ENCODE measurements at places on chromosomes 12 and 14. TPM values are rescaled to one million over a fixed set of nuclear protein-coding genes. Genes with fewer than 3 reads are reported as not detected.

The RAD52 gene
- total RNA-seq = 16.3 TPM

The ASCL1 gene
- not detected for total RNA-seq

The RFX4 gene
- total RNA-seq = not detected

The MYO1H gene
- not detected for total RNA-seq

The RD3L gene
- not detected for total RNA-seq

The CLEC2A gene
- total RNA-seq = not detected

The PMEL gene
- 1.8 TPM for total RNA-seq

The PTPRB gene
- total RNA-seq = 0.38 TPM

The KRT7 gene
- 895 TPM for total RNA-seq

DNA sequence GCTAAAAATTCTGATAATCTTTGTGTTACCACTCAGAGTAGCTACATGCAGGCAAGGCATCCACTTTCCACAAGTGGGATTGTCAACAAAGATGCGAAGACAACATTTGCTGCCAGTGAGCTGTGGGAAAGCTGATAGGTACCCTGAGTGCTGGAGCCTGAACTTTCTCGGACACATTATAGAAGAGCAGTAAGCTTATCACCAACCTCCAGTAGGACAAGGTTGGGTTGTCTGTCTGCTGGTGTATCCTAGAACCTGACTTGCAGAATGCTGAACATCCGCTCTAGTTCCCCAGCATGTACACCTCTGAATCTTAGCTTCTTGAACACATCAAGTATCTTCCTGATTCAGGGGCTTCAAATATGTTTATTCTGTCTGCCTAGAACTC lies 103.8 kb upstream of the PPM1H start:
- DNase-seq = no peak

DNA sequence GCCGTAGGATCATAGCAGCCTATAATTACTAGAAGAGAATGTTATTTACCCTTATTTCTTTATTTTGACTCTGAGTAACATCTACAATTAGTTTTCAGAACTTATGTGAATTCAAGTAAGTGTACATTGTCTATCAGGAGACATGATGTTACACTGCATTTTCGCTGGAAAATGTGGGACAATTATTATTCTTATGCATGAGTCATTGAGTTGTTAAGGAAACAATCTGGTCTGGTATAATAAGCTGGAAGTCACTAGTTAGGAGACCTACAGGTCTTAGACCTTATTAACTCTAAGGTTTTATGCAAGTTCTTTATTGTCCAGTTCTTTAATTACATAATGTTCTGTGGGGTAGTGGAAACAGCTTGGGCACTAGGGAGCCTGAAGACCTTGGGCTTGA lies 5.8 kb downstream of the KTN1 start:
- DNase-seq = peak; percentile 35

DNA sequence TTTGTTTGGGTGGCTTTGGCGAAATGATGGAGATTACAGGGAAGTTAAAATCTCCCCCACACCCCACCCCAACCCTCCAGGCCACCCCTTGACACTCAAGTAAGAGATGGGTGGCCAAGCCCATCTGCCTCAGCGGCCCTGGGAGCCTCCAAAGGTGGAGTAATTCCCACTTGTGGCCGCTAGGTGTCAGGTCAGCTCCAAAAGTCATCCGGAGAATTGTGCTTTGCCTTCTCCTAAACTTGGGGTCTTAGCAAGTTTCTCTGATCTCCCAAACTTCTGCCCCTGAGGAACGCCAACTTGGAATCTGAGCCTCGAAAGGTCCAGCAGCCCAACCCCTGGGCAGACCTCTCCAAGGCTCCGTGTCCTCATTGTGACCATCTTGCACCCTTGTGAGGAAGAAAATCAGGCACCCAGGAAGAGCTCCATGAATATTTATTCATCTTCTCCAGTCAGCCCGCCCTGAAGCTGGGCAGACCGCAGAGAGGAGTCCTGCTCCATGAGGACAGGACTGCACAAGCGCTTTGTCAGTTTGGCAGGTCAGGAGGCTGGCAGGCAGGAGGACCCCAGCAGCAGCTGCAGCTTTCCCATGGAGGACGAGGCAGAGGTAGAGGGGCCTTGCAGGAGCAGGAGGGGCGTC lies 46.7 kb downstream of the LRRC74A start:
- peak; percentile 19 for DNase-seq

GRCh38 chr12:129101404-129101803 lies 248.1 kb downstream of the GLT1D1 start:
- DNase-seq = no peak

GRCh38 chr12:14751986-14752385 lies 51.3 kb downstream of the WBP11 start:
- no peak for DNase-seq

- DNase-seq = no peak
Observed at GRCh38 chr12:54173906-54174471, 14.8 kb downstream of the SMUG1 start.

DNA sequence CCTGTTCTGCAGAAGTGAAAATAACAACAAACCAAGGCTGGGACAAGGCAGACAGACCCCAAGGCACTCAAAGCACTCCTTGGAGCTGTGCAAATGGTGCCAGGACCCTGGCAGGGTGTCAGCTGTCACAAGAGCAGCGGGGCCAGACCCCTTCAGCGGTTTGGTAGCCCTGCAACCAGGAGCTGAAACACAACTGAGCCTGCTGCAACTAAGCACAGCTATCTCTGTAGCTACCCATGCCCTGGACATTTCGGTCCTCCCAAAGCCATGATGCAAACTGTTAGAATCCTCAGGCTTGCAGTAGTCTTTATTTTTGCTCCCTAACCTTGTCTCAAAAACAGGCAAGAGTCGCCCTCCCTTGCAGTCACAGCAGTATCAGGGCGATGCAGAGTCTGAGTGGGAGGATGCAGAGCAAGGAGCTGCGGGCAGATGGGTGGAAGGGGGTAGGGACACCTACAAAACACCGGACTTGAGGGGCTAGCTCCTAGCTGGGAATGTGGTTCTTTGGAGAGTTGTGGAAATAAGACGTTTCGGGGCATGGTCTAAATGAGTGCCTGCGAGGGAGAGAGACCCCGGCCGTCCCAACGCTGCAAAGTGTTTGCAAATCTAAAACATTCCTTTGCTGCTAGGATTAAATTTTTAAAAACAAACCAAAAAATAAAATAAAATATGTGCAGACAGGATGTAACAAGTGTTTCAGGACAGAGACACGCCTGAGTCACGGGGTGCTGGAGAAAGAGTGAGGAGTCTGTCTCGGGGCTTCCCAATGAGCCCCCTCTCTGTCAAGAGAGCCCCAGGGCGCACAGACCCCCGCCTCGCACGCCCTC lies 1.0 kb downstream of the NUAK1 start:
- no peak for DNase-seq

DNA sequence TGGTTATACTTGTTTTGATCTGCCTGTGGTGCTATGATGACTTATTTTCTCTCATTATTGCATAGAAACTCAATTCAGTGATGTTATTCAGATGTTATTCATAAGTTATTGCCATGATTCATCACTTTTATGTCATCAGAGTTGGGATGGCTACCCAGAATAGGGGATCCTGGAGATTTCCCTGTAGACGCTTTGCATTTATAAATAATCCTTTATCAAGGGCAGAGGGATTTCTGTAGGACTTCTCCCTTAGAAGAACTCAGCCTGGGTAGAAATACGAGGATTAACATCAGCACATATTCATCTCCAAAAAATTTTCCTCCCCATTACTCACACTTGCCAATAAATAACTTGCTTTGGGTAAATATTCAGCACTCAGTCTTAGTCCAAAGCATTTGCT lies 4.9 kb downstream of the GPRC5A start:
- peak; percentile 80 for DNase-seq

DNA sequence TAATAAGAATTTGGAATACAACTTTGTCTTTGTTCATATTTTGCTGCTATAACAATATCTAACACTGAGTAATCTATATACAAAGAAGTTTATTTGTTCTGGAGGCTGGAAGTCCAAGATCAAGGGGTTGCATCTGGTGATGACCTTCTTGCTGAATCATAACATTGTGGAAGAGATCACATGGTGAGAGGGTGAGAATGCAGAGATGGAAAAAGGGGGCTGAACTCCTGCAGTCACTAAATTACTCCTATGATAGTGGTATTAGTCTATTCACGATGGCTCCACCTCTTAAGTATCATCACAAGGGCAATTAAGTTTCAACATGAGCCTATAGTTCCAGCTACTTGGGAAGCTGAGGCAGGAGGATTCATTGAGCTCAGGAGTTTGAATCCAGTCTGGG lies 4.5 kb upstream of the AKAP6 start:
- DNase-seq = no peak

DNA sequence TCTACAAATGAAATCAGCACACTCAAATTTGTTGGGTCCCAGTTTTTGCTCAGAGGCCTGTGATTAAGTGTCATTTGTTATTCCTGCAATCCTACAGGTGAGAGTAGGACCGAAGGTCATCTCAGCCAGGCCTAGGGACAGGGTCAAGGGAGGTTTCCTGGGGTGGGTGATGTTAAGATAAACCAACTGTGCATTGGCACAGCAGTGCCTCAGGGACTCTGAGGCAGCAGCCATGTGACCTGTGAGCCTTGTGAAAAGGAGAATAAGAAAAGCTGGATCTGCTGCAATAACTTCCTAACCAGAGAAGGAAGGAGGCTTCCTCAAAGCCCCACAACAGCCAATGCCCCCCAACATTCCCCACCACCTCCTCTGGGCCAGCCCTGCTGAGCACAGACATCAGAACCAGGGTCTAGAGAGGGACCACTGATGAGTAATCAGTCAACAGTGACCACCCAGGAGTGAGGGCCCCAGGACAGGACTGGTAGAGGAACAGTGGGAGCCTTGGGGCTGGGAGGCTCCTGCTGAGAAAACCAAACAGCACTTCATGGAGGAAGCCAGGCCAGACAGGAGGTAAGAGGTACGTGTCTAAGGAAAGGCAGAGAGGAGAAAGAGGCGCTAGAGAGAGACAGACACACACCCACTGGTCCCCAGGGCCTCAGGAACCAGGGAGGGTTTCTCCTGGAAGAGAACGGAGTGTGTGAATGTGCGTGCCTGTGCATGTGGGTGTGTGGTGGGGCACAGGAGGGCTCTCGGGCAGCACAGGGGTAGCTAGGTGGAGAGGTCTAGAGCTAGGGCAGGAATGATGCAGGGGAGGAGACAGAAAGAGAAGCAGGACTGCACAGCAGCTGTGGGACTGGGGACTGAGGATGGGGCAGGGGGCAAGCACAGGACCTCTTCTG lies 82.4 kb downstream of the ITPK1 start:
- DNase-seq = peak; percentile 12

DNA sequence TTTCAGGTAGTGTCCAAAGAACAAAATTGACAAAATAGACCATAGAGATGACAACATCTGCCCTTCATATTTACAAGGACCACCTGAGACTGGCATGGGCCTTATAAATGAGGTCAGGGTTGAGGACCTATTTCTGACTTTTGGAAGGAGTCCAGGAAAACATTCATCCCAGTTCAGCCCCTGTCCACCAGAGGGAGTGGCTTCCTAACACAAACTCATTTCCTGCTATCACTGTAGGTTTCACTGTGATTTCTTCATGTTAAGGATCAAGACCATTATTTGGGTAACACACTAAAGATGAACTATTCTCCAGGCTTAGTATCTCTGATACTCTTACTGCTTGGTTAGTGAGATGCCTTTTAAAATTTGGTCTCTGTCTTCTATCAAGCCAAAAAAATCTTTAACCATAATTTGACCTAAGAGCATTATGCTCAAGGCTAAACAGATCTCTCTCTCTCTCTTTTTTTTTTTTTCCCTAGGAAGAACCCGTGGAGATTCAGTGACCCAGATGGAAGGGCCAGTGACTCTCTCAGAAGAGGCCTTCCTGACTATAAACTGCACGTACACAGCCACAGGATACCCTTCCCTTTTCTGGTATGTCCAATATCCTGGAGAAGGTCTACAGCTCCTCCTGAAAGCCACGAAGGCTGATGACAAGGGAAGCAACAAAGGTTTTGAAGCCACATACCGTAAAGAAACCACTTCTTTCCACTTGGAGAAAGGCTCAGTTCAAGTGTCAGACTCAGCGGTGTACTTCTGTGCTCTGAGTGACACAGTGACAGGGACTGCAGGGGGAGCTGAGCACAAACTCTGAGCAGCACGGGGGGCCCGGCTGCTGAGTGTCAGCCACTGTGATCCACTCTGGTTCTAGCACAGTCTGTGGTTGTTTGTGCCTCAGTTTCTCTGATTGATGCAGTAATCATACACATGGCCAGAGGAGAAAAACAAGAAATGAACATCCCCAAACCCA lies 267.6 kb upstream of the OR4E1 start:
- DNase-seq = peak; percentile 55

- DNase-seq = no peak
Observed at GRCh38 chr14:50410071-50410470, 13.4 kb upstream of the CDKL1 start.

GRCh38 chr14:92783813-92784431 lies 10.2 kb upstream of the GOLGA5 start:
- DNase-seq = peak; percentile 69

DNA sequence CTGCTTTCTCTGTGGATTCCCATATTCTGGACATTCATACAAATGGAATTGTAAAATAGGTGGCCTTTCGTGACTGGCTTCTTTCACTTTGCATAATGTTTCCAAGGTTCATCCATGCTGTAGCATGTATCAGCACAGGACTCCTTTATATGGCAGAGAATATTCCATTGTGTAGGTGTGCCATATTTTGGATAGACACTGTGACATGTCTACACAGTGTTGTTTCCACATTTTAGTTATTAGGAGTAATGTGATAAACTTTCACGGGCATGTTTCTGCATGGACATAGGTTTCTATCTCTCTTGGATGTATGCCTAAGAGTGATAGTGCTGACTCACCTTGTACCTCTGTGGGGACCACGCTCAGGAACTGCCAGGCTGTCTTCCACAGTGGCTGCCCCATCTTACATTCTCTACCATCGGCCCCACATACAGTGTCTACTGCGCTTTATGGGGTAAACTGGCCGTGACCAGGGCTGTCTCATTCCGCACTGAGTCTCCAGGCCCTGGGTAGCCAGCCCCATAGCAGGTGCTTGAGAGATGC lies 7.1 kb upstream of the KRT84 start:
- peak; percentile 78 for DNase-seq

GRCh38 chr12:8078398-8078797 lies 3.7 kb upstream of the NECAP1 start:
- DNase-seq = peak; percentile 28

GRCh38 chr14:70988452-70988851 lies 81.2 kb downstream of the PCNX1 start:
- no peak for DNase-seq

Data from bronchial epithelial cell (primary cell).